GOT3 (cell line): ENCODE measurements at places on chromosomes 16 and 17.

DNA sequence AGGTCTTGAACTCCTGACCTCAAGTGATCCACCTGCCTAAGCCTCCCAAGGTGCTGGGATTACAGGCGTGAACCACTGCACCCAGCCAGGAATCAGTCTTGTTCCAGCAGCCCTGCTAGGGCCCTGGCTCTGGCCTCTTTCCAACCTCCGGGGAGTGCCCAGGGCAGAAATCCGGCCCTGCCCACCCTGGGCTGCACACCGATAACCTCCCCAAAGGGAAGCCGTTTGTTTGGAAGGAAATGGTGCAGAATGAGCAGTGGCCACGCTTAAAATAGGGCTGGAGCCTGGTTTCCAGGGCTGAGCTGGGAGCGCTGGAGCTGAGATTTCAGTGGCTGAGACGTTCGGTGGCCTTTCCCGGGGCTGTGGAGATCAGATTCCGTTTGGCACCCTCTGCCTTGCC lies 17.8 kb upstream of the EMP2 start:
- DNase-seq = no peak

GRCh38 chr17:3534881-3535252 lies 22.7 kb downstream of the TRPV3 start:
- DNase-seq = no peak

DNA sequence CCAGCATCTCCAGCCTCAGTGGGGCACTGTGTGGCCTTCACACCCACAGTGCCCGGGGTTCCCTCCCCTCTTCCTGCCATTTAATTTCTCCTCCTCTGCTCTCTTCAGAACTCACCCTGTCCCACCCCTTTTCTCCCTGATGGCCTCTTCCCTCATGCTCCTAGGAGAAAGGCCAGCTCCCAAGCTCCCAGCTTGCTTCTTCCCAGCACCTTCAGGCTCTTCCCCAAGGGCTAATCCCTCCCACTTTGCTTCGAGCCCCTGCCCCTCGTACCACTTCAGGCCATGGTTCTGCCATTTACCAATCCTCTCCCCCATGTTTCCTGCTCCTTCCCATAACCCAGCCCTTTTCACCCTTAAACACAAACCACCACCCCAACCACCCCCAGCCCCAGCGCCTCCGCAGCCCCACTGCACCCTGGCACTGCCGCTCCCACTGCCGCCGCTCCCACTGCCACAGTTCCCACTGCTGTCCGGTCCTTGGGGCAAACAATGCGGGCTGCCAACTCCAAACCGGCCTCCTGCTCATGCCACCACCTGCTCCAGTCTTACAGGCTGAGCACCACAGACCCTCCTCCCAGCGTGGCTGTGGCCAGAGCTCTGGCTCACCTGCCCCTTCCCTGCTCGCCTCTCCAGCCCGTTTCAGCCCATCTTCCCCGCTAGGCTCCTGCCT lies 28.6 kb downstream of the ADAM11 start:
- no peak for DNase-seq

DNA sequence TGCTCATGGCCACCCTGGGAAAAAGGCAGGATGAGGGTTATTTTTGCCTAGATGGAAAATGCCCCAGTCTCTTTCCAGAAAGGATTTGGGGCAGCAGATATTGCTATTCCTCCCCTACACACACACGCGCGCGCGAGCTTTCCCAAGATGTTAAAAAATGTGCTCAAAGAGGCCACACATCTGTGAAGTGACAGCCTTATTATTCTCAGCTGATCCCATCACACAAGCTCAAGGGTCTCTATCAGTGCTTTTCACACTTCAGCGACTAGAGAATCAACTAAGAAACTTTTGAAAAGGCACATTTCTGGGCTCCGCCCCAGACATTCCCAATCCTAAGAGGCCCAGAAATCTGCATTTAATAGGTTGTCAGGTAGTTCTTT lies 5.7 kb upstream of the RAB5C start:
- no peak for DNase-seq

- DNase-seq = no peak
These were observed 73.4 kb upstream of the GSG1L start for GRCh38 chr16:28136751-28137434.

DNA sequence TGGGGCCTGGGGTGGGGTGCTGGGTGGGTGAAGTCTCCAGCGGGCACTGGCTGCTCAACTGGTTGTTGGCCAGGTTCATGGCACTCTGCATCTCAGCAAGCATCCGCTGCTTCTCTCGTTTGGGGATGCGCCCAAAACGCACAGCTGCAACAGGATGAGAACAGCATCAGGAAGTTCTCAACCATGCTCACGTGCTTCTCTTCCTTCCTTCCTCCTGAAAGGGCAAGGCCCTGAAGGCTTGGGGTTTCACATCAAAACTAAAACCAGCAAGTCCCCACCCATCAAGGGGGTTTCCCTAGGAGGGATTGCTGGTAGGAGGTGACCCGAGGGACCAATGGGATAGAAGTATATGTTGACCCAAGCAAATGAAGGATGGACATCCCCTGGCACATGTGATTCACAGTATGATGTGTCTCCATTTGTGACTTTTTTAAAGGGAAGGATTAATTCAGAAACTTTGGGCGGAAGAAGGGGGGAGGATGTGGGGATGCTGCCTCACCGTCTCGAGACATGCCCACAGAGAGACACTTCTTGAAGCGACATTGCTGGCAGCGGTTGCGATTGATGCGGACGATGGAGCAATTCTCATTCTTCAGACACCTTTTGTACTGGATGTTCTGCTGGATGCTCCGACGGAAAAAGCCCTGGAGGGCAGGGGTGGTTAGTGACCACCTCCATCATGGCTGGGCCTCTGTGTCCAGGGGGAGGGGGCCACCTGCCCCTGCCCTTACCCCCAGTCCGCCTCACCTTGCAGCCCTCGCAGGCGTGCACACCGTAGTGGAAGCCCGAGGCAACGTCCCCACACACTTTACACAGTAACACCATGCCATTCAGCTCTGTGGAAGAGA lies 4.2 kb downstream of the NR1D1 start:
- no peak for DNase-seq

GRCh38 chr17:13957636-13958035 lies 111.7 kb upstream of the COX10 start:
- no peak for DNase-seq

- DNase-seq = no peak
These were observed 7.1 kb upstream of the RAB40C start for GRCh38 chr16:582614-583331.

DNA sequence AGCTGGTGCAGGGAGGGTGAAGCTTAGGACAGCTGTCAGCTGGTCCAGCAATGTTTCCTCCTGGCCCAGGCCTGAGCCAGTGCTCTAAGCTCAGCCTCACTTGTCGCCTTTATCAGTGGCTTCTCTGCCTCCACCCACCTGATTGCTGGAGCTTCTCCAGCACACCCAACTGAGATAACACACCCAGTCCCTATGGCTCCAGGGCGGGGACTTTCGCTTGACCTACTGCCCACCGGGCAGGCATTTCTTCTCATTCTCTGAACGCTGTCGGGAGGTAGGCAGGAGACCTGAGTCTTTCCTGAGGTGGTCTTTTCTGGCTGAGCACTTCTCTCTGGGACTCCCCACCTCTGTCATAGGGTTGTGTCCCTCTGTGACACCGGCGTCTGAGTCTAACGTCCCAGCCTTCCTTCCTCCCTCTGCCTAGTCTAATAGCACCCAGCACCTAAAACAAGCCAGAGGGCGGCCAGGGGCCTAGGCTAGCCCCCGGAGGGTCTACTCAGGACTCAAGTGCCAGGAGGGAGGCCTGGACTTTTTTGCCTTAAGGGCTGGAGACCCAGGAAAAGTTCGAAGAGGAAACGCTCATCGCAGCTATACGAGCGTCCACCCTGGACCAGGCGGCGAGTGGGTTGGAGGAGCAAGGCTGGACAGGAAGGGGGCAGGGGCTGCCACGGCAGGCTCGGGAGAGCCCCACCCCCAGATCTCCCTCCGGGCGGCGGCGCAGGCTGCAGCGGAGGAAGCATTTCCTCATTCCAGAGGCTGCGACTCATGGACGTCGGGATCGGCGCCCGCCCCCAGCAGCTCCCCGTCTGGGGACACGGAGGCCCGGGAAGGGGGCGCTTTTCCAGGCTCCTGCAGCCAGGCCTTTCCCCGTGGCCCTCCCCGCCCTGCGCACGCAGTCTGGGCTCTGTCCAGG lies 756 bp downstream of the TAX1BP3 start:
- DNase-seq = peak; percentile 77

DNA sequence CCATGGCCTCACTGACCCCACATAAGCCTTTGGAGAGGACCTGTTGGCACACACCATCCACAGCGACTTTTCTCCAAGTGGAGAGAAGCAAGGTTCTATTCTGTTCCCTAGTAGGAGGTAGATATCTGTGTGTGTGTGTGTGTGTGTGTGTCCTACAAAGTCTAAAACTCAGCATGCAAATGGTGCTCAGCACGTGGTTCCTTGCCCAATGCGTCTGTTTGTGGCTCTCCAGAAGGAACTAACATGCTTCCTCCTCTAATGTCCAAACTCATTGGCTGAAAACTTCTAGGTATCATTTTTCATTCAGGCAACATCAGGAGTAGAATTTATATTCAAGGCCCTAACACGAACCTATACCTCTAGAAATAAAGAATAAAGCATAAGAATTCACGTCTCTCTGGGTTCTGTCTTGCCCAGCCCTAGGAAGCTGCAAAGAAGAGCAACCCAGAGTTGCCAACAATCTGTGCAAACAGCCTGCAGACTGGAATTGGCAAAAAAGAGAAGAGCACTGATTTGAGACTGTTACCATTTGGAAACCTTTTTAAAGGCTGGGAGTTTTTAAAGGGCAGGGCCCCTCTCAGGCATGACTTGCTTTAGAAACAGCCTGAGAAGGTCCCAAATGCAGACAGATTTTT lies 25.5 kb downstream of the MAP3K14 start:
- no peak for DNase-seq
